Stomach (tissue), 19 donors: ENCODE measurements at places on chromosomes 13 and 19.

- DNase-seq, result no peak
These were observed 3.8 kb upstream of the RAB20 start for GRCh38 chr13:110565296-110565695.

GRCh38 chr13:50197705-50198104 lies 182.5 kb downstream of the KCNRG start:
- DNase-seq, result no peak

- peak; percentile 42 for DNase-seq
These were observed 19.7 kb upstream of the ZBTB7A start for GRCh38 chr19:4086411-4086867.

- DNase-seq, result no peak
These were observed 21.4 kb downstream of the SIAH3 start for GRCh38 chr13:45830121-45830520.

DNA sequence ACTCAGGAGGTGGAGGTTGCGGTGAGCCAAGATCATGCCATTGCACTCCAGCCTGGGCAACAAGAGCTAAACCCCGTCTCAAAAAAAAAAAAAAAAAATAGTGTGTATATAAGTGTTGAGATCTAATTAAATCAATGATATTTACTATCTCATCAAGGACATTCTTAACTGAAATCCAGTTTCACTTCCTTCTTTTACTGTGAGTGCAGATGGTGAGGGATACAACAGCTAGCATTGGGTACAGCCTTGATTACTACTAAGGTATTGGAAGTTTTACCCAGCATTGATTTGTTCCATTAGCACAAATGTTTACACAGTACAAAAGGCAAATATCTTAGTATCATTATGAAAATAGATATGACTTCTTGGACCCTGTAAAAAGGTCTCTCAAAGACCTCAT lies 546.6 kb downstream of the KCTD12 start:
- DNase-seq, result no peak

DNA sequence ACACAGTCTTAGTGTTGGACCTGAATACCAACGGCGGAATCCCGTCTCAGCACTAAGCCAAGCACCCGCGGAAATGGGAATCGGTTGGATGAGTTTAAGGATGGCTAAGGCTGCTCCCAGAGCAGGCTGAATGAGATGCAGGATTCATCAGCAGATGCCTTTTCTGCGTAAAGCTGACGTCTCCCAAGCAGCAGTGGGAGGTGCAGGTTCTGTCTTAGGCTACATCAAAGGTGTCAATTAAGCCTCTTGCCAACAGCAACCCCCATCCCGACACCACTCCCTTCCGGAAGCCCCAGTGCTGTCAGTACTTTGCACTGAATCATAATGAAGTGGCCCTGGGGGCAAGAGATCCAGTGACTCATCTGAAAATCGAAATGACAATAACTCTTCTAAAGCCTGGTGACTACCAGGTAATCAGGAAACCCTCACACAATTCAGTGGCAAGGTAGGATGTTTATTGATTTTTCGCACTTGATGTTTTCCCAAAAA lies 275.6 kb downstream of the DCLK1 start:
- DNase-seq, result no peak

- DNase-seq, result no peak
These were observed 6.5 kb upstream of the CIRBP start for GRCh38 chr19:1262623-1263123.

DNA sequence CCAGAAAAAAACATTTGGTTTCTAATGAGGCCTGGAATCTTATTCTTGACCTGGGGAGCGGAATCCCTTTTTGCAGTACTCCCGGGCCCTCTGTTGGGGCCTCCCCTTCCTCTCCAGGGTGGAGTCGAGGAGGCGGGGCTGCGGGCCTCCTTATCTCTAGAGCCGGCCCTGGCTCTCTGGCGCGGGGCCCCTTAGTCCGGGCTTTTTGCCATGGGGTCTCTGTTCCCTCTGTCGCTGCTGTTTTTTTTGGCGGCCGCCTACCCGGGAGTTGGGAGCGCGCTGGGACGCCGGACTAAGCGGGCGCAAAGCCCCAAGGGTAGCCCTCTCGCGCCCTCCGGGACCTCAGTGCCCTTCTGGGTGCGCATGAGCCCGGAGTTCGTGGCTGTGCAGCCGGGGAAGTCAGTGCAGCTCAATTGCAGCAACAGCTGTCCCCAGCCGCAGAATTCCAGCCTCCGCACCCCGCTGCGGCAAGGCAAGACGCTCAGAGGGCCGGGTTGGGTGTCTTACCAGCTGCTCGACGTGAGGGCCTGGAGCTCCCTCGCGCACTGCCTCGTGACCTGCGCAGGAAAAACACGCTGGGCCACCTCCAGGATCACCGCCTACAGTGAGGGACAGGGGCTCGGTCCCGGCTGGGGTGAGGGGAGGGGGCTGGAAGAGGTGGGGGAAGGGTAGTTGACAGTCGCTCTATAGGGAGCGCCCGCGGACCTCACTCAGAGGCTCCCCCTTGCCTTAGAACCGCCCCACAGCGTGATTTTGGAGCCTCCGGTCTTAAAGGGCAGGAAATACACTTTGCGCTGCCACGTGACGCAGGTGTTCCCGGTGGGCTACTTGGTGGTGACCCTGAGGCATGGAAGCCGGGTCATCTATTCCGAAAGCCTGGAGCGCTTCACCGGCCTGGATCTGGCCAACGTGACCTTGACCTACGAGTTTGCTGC lies at the start of gene ICAM4:
TSS of gene ICAM4 (plus strand) at position 153 of the 935 bp plus-strand sequence. CDS start at position 211, 58 bp downstream.
- DNase-seq, result peak; percentile 81

DNA sequence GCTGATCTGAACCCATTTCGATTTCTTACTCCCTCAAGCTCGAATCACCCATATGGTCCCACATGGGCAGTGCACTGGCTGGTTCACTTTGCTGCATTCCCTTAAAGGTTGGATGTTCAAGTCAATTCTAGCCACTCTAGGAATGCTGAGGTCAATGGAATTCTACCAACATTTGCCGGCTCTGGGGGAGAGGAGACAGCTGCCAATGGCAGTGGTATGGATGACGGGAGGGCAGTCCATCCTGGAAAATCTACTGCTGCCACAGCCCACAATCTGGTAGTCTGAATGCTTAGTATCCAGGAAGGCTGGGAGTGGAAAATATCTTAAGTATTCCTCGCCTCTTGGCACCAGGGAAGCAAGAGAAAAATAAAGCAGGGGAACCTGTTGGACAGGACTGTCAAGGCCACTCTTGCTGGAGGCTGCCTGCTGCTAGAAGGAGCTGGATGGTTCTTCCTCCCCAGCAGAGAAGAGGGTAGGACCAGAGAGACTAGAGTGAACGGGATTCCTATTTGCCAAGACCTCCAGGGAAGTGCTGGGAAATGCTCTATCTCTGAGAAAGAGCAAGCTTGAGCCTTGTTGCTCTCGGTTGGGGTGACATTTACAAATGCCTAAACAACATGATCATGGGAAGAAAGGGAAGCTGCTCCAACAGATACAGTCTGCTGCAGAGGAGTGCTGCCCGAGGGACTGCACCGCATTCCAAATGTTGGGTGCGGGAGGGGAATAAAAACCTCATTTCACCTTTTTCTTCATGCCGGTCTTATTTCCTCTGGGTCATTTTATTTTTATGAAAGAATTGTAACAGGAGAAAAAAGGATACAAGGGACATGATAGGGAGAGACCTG lies 20.7 kb upstream of the HMGB1 start:
- DNase-seq, result peak; percentile 86

DNA sequence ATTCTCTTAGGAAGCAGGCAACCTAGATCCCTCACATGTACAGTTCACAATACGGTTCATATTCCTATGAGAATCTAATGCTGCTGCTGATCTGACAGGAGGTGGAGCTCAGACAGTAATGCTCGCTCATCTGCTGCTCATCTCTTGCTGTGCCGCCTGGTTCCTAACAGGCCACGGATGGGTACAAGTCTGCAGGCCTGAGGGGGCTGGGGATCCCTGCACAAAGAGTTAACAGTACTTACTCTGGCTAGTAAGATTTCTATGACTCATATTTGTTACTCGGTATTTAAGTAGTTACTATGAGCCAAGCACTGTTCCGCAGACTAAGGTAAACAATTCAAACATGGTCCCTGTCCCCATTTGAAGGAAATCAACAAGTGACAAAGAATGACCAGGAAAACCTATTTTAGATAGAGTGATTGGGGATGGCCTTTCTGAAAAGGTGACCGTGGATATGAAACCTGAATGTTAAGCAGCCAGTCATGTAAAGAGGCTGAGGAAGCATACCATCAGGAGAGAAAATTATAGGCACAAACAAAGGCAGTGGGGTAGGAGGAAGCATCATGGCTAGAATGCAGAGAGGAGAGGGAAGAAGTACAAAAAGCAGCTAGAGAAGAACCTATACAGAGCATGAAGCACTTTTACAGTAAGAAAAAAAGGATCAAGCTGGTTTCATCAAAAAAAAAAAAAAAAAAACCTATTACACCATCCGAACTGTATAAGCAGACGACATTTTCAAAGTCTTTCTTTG lies 20.6 kb upstream of the WBP4 start:
- DNase-seq, result no peak

DNA sequence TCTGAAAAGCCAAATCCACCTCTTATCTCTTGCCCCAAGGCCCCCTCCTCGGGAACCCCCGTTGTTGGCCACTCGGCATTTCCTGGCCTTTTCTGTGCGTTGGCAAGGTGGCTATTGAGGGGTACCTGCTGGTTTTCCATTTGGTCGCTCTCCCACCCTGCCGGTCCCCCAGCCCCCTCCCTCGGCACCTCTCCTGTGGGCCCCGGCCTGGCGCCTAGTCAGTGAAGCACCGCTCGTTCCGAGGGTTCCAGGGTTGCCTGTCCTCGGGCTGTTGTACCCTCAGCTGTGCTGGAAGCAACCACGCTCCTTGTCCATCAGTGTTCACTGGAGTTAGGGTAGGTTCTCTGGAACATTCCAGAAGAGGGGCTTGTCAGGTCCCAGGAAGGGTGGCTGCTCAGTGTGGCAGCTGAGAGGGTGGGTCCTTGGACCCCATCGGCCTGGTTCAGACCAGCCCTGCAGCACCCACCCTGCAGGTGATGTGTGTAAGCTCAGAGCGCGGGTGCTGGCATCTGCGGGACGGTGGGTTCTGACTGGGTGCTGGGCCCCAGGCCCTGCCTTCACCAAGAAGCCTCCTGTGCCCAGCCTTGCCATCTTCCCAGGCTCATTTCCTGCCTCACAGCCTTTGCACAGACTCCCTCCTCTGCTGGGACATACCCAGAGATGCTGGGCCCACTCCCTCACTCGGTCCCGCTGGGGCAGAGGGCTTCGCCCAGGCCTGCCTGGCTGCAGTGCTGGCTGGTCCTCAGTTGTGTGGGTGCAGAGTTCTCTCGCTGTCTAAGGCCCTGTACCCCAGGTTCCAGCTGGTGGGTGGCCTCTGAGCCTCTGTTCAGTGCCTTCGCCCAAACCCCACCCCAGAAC lies 21.3 kb downstream of the NKPD1 start:
- no peak for DNase-seq

- no peak for DNase-seq
These were observed 74.5 kb downstream of the CYSLTR2 start for GRCh38 chr13:48728226-48728625.

GRCh38 chr13:26045142-26045541 lies 6.7 kb downstream of the SHISA2 start:
- no peak for DNase-seq

DNA sequence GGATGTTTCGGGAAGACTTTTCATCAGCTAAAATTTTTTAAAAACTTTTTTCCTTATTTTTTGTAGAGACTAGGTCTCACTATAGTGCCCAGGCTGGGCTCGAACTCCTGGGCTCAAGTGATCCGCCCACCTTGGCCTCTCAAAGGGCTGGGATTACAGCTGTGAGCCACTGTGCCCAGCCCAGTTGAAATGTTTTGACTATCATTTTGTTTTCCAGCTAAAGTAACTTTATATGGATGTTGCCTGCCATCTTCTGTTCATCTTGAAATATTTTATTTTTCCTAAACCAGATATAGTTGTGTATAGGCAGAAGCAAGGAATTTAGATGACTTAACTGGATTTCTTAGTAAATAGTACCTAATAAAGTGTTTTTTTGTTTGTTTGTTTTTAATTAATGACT lies 7.0 kb downstream of the CAB39L start:
- peak; percentile 62 for DNase-seq

DNA sequence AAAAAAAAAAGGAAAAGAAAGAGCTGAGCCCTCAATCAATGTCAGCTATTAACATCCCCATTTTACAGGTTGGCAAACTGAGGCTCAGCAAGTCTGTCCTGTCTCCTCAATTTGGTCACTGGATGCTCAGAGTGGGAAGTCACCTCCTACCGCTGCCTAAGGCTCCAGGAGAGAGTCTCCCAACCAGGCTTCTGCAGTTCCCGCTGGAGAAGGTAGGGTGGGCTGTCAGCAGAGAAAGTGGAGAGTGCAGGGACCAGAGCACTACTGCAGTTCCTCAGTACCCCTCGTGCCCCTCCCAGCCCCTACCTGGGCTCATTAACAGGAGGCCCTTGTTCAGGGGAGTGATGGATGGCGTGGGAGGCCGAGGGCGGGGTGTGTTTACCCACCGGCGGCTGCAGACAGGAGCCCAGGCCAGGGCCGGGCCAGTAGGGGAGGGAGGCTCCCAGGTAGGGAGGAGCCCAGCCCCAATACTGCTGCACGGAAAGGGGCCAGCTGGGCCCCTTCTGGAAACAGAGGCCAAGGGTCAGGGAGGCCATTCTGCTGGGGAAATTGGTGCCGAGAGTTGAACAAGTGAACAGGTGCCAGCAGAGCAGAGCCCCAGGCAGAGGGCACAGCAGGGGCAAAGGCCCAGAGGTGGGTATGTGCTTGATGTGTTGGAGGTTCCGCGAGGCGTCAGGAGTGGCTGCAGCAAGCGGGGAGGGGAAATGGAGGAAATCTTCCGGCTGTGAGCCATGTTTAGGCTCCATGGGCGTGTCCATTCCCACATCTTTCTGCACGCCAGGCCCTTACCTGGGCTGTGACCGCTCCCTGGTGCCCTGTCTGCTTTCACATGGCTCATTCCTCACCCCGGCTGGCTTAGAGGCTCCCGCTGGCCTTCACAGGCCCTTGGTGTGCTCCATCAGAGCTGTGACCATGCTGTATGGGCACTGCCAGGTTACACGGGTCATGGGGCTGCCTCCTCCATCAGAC lies 7.6 kb upstream of the COMP start:
- peak; percentile 90 for DNase-seq

DNA sequence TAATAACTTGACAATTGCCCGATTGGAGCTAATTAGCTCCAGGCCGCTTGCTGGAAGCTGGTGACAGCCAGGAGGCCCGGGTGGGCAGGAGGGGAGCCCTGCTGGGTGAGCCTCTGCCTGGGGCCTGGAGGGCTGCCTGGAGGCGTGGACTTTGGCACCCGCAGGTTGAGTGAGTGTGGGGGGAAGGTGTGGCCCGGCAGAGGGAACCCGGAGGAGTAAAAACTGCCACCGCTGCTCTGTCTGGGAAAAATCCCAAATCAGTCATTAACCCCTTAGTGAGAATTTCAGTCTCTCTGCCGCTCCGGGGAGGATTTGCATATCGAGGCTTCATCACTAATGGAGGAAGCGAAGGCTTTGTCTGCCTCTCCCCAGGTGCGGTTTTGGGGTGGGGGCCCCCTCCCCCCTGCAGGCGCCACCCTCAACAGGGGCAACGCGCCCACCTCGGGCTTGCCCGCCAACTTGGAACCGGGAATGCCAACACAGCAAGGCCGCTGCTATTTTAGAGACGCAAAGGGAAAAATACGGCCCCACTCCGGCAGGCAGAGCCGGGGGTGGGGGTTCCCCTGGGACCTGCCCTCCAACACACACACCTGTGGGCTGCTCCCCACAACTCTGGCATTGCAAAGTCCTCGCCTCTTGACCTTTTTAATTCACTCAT lies 6.2 kb downstream of the EFNA2 start:
- DNase-seq, result no peak

GRCh38 chr13:113489549-113490495 lies 689 bp downstream of the DCUN1D2 start:
- peak; percentile 38 for DNase-seq
